Dorsolateral prefrontal cortex (tissue), 122 donors: ENCODE measurements at places on chromosomes 5 and 9. TPM values are rescaled to one million over a fixed set of nuclear protein-coding genes. Genes with fewer than 3 reads are reported as not detected.

SCGB3A2 gene
- total RNA-seq: not detected

PLPP7 gene
- 24.0 TPM for total RNA-seq

DDX4 gene
- total RNA-seq: 0.57 TPM

PCDHA9 gene
- total RNA-seq: 3.8 TPM

NDUFS4 gene
- total RNA-seq: 71.6 TPM

POLR3G gene
- total RNA-seq: 6.8 TPM

IFNA21 gene
- total RNA-seq: not detected

ST8SIA4 gene
- 8.2 TPM for total RNA-seq
